ENCODE measurements at places on chromosomes 1 and 21.

DNA sequence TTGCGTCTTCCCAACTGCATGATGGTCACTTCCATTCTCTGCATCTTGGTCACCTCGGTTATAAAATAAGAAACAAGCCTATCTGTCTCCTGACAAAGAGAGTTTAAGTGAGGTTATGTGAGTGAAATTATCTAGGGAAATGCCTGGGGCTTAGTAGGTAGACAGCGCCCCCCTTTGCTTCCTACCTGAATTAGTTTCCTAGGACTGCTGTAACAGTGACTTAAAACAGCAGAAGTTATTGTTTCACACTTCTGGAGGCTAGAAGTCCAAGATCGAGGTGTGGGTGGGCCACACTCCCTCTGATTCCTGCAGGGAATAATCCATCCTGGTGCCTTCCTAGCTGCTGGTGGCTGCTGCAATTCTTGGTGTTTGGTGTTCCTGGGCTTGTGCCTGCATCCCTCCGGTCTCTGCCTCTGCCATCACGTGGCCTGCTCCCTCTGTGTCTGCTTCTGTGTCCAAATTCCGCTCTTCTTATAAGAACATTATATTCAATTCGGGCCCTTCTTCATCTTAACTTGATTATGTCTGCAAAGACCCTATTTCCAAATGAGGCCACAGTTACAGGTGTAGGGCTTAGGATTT lies 92.6 kb downstream of the IGSF21 start:
- DNase-seq: no peak

- no peak for DNase-seq
Measured at GRCh38 chr1:161866241-161866640, 100.1 kb downstream of the ATF6 start.

DNA sequence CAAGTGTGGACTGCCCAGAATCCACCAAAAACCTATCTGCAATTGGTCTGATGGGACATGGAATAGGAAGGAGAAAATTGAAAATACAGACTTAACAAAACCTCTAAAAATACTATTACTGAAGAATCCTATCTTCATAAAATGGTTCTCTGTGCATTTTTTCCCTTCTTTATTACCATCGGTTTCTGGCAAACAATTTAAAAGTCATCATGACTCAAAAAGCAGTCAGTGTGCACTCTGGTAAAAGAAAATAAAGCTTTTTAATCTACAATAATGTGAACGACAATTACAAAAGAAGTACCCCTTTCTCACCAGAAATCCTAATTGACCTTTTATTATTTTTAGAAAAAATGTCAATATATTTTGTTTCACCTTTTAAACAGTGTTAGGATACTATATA lies 186.3 kb downstream of the TPR start:
- DNase-seq: peak; percentile 64

DNA sequence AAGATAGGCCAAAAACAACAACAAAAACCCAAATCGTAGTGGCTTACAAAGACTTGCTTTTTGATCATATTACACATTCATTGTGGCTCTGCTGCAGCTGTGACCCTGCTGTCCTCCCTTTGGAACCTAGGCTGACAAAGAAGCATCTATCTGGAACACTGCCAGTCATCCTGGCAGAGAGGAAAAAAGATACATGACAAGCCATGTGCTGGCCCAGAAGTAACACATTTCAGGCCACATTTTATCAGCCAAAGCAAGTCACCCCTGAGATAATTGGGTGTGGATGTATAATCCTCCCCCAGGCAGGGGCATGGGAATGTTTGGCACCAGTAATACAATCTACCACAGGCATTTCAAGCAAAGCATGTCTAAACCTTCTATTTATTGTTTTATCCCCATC lies 37.2 kb upstream of the AGO1 start:
- DNase-seq: no peak

DNA sequence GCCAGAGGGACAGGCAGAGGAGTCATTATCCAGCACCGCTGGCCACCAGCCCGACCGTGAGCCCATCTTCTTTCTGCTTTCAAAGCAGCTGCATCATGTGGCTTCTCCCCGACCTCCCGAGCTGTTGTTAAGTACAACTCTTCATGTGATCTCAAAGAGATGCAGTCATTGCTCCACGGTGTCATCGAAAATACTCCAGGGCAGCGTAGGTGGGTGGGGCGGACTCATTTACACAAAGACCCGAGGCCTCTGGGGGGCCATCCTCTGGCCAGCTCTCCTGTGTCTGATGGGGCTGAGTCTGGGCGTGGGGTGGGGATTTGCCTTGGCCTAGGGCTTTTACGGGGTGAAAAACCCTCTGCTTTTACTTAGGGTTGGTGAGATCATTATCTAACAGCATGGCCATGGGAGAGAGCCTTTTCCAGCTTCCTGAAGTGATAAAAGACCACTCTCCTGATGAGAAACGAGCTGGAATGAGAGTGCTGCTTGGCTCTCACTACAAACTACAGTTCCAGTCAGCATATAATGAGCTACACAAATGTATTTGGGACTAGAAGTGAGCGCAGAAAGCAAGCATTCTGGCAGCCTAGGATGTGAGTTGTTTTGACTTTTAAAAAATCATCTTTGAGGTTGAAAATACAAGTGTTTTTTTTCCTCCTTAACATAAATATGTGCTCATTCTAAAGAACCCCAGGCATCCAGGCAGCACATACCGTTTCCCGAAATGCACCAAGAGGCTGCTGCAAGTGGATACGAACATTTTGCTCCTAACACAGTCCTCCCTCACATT lies 165.0 kb downstream of the RHOU start:
- DNase-seq: no peak

DNA sequence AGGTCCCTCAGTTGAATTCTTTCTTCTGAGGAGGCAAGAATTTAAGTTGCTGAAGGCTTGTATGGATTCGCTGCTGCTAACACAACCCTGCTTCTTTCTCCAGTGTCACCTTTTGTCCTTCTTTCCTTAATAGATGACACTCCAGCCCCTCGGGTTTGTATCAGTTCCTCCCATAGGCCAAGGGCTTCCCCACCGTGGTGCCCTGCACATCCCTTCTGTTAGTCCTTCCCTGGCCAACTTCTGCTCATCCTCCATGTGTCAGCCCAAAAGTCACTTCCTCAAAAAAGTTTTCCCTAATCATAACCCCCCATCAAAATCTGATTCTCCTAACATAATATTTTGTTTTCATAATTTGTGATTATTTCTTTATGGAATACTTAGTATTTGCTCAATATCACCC lies 190.4 kb downstream of the RHOU start:
- DNase-seq: no peak

- peak; percentile 69 for DNase-seq
Measured at GRCh38 chr1:32695098-32695904, 7.3 kb downstream of the SYNC start.

- peak; percentile 34 for DNase-seq
Measured at GRCh38 chr21:16540966-16541727, 811.4 kb downstream of the USP25 start.

Data from cardiac fibroblast (primary cell).